ENCODE measurements at places on chromosomes 13 and 19.

- no peak for DNase-seq
These were observed 111.8 kb upstream of the EDNRB start for GRCh38 chr13:78030341-78030896.

DNA sequence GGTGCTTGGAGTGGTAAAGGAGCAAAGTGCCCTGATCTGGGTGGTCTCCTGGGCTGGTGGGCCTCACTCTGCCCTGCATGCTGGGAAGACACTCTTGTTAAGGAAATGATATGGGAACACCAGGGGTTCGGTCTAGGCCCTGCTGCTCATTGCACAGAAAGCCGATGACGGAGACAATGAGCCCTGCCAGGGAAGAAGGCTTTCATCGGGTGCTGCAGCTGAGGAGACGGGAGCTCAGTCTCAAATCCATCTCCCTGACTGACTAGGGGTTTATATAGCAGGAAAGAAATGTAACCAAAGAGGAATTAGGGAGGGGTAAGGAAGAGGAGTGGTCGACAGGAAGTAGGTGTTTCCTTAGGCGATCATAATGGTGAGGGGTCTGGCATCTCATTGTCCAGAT is 253.4 kb downstream of the TEX29 start:
- DNase-seq = no peak

DNA sequence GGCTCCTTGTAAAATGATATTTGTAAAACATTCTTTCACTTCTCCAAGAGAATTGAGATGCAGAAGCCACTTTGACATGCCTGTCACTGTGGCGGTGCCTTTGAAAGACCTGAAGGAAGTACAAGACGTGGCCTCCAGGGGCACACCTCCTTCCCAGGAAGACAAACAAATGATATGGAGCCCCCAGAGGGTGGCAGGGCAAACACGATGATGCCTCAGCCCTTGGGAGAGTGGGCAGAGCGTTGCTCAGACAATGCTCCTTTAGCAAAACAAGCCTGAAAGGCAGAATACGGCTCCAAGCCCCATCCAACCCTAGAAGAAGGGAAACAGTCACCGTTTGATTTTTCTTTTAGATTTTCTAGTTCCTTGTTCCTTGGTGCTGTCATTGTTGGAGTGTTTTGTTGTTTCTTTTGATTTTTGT is 9.2 kb upstream of the ATP12A start:
- peak; percentile 62 for DNase-seq

- DNase-seq = no peak
These were observed 372.1 kb downstream of the UQCRFS1 start for GRCh38 chr19:28840891-28841290.

DNA sequence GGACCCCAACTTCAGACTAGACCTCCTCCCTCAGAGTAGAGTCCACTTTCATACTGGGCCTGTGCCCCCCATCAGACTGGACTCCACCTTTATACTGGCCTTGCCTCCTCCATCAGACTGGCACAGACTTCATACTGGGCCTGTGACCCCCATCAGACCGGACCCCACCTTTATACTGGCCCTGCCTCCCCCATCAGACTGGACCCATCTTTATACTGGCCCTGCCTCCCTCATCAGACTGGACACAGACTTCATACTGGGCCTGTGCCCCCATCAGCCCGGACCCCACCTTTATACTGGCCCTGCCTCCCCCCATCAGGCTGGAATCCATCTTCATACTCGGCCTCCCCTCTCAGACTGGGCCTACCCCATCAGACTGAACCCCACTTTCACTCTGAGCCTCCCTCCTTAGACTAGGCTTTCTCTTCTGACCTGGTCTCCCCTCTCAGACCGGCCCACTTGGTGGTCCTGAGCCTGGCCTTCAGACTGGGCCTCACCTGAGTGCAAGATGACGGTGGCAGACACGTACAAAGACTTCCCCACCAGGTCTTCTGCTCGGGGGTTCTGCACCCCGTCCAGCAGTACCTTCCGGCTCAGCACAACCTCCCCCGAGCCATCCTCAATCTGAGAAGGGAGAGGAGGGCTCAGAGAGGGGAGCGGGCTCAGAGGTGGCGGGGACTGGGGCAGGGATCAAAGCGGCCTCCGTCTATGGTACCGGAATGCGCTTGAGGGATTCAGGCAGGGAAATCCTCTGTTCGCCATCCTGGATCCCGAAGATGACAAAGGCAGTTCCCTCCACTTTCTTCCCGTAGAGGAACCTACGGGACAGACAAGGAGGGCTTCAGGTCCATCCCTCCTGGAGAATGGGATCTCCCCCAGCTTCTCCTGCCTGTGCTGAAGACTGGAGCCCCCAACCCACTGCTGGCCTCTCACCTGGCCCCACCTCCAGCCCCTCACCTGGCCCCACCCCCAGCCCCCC is 7.5 kb downstream of the C3 start:
- DNase-seq = no peak

GRCh38 chr13:43558326-43558725 is 228.4 kb downstream of the ENOX1 start:
- DNase-seq = no peak

GRCh38 chr13:112781881-112782361 is 92.1 kb downstream of the ATP11A start:
- no peak for DNase-seq

GRCh38 chr13:110470272-110471009 is 91.1 kb downstream of the RAB20 start:
- no peak for DNase-seq

- DNase-seq = no peak
These were observed 199.5 kb downstream of the ATP8A2 start for GRCh38 chr13:25571237-25571636.

DNA sequence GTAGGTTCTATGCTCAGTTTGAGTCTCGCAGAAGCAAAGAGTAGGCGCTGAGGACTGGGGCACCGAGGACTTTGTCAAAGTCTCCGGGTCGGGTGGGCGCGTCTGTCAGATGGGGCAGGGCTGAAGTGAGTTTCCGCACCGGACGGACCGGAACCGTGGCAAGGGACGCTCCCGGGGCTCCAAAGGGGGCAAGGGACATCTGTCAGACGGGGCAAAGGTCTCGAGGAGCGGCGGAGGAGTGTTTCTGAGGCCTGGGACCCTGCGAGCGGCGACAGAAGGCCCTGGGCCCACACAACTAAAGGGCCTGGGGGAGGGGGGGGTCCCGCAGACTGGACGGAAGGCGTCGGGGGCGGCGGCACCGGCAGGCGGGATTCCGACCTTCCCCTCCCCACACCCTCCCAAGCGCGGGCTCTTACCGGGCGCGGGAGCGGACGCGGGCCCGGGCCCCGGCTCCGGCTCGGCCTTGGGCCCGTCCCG is 13.3 kb upstream of the AKAP8L start:
- DNase-seq = no peak

DNA sequence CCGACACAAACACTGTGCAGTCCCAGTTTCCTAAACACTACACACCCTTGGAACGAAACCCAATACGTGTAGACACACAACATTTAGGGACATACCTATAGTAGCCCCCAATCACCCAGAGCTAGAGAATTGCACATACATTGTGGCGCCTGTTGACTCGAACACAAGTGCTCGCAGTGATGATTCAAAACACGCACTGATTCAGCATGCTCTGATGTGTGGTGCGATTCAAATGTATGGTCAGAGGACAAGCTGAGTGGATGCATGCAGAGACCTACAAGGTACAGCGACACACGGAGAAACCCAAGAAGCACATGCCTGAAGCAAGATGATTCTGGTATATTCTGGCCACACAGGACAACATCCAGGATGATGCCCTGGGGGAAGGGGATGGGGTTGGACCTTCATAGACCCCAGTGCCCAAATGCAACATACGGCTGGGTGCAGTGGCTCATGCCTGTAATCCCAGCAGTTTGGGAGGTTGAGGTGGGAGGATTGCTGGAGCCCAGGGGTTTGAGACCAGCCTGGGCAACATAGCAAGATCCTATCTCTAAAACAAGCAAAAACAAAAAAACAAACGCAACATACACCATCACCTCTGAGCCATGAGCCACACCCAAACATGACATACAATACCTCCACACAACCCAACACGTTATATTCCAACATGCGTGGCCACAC is 997 bp upstream of the KCNN4 start:
- no peak for DNase-seq

- DNase-seq = no peak
These were observed 7.4 kb upstream of the PPP5C start for GRCh38 chr19:46339446-46339845.

- DNase-seq = no peak
These were observed 3.5 kb downstream of the FZR1 start for GRCh38 chr19:3509566-3509989.

DNA sequence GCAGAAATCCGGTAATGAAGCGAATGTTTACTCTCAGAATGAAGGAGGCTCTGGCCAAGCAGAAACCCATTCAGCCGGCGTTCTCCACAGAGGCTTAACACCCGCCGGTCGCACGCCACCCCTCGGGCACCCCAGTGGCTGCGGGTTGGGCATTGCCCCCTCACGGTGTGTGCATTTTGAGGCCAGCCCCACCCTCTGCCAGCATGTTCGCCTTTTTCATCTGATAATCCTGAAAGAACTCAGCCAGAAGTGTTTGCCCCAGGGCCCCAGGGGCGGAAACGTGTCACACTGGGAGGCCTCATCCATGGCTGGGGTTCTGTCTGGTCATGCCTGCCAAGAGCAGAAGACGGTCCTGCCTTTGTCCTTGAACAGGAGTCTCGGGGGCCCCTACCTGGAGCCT is 34.2 kb downstream of the COMP start:
- no peak for DNase-seq

- DNase-seq = peak; percentile 27
These were observed 787 bp downstream of the TIMM29 start for GRCh38 chr19:10929402-10929794.

DNA sequence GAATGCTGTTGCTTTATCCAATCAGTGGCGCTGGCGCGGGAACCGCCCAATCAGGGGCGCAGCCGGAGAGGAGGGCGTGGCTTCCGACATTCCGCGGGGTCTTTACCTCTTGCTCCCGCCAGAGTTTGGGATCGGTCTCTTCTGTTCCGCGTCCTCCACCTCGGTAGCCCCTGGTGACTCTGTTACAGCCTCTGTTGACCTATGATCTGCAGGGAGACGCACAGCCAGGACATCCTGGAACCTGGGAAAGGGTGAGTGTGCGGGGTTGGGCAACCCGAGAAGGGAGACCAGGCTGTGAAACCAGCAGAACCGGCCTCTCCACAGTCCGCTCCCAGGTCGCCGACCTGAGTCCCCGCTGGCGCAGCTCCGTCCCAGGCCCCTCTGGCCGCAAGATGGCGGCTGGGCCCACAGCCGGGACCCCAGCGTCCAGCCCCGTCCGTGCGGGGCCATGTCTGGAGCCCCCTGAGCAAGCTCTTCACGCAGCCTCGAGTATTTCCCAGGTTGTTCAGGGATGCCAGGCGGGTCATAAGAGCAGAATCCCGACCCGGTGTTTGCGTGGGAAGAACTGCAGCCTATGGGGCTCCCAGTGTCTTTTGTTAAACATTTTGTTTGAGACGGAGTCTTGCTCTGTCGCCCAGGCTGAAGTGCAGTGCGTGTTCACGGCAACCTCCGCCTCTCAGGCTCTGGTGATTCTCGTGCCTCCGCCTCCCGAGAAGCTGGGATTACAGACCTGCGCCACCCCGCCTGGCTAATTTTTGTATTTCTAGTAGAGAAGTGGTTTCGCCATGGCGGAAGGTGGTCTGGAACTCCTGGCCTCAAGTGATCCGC is 4.4 kb upstream of the ZNF681 start:
- DNase-seq = peak; percentile 68

DNA sequence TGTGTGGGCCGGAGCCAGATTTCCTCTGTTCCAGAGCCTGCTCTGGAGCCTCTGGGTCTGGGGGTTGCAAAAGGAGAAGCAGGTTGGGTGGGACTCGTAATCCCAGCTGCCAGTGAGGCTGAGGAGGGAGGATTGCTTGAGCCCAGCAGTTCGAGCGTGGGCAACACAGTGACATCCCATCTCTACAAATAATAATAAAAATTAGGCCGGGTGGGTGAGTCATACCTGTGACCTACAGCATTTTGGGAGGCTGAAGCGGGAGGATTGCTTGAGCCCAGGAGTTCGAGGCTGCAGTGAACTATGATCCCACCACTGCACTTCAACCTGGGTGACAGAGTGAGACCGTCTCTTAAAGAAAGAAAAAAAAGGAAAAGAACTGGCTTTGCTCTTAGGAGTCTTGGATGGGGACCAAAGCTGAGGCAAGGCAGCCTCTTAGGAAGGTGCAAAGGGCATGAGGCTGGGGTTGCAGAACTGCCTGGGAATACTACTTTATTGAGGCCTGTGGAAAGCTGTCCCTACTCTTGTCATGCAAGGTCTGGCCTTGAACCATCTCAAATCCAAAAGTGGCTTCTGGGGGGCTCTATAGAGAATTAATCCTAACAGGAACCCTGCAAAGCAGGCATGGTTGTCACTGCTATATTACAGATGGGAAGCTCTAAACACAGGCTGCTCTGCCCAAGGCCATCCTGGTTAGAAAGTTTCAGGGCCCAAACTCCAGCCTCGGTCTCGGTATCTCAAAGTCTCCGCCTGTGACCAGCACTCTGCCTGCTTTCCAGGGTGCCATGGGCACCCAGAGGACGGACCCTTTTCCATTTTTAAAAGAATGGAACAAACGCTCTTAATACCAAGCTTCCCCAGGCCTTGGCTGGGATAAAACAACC is 880 bp upstream of the C19orf12 start:
- peak; percentile 44 for DNase-seq

GRCh38 chr19:49189259-49189658 is 31.7 kb downstream of the TRPM4 start:
- no peak for DNase-seq

DNA sequence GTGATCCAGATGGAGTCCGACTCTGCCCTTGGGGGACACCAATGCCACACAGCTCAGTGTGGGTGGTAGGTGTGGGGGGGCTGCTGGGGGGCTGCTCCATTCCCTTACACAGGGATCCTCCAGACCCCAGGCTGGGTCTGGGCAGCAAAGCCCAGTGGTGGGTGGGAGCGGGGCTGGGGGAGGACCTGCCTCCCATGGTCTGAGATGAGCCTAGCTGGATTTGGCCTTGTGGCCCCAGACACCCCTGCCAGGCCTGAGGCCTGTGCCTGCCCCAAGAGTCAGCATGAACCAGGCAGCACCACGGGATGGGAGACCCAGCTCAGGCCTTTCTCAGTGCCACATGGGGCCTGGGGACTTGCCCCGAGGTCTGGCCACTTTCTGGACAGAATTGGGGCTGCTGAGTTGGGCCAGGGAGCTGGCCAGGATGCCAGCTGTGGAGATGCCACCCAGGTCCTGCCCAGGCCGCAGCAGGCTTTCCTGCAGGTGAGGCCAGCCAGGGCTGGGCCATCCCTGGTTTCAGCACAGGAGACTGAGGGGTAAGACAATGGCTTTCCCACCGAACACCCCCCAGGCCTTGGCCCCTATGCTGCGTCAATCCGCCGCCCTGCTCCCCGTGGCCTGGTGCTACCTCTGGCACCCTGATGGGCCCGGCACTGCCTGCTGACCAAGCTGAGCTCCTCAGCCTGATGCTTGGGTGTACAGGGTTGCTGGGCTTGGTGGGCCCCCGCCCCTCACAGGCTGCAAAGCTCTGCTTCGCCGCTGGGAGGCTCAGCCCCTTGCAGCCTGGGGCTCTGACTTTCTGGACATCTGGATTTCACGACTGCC is 24.2 kb downstream of the CEBPG start:
- no peak for DNase-seq

- DNase-seq = peak; percentile 69
These were observed 753.9 kb downstream of the OLFM4 start for GRCh38 chr13:53782488-53782961.
